ENCODE measurements at places on chromosomes 2 and 18.

DNA sequence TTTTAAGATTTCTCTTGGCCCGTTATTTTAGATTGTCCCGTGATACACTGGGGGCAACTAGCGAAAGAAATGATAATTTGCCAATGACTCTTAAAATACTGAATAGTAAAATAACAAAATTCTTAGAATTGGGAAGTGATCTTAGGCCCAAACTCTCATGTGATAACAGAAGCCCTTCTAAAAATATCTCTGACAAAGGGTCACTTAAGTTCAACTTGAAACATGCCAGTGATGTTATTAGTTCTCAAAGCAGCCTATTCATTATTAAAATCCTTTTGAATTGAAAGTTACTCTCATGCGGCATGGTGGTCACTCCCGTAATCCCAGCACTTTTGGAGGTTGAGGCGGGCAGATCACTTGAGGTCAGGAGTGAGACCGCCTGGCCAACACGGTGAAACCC is 920.9 kb downstream of the NRXN1 start:
- DNase-seq: no peak

GRCh38 chr18:51169731-51170130 is 27.8 kb downstream of the MEX3C start:
- DNase-seq: no peak

GRCh38 chr2:229650901-229651300 is 63.5 kb downstream of the DNER start:
- no peak for DNase-seq

GRCh38 chr18:1539276-1539675 is 634.6 kb downstream of the ADCYAP1 start:
- DNase-seq: no peak
